Renal cortical epithelial cell (primary cell): ENCODE measurements at places on chromosomes 4 and X.

DNA sequence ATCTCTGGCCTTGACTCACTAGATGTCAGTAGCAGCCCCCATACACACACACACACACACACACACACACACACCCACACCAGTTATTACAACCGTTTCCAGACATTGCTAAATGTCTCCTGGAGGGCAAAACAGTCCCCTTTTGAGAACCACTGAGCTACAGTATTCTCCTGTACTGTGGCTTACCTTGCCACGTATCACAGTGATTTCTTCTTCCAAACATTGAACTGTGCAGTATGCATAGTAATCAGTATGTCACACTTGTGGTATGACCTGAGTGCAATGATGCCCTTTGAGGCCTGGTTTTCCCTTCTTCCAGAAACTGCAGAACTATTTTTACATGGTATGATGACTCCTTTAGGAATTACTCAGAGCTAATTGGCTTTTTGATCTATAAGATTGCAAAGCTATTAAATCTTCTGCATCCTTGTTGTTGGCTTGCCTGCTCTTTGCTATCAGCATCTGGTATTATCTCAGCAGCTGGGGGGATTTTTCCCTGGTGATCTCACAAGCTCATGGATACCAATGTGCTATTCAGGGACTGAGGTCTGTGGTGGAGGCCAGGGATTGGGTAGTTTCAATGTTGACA is 3.6 kb upstream of the THOC2 start:
- peak; percentile 55 for DNase-seq

DNA sequence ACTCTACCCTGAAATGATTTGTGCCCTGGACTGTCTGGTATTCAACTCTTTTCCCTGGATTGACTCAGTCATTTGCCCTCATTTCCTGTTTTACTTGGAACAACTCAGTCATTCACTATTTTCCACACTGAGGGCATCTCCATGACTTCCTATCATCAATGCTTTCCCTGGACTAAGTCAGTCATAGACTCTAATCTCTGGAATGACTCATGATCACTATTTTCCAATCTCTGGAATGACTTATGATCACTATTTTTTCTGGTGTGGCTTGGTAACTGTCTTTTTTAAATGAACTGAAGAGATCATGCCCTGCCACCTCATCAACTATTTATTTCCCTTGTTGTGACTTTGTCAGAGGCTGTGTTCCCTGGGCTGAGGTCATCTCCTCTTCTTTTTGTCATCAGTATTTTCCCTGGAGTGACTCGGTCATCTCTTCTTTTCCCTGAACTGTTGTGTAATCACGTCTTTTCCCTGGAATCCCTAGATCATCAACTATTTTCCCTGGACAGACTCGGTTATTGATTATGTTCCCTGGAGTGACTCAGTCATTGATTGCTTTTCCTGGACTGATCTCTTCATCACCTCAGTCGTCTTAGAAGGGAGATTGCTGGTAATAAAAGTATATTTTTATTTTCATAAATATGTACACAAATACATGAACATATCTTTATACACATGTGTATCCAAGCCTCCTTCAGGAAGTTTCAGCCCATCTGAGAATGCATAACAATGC is 327.1 kb upstream of the VCX start:
- peak; percentile 27 for DNase-seq

DNA sequence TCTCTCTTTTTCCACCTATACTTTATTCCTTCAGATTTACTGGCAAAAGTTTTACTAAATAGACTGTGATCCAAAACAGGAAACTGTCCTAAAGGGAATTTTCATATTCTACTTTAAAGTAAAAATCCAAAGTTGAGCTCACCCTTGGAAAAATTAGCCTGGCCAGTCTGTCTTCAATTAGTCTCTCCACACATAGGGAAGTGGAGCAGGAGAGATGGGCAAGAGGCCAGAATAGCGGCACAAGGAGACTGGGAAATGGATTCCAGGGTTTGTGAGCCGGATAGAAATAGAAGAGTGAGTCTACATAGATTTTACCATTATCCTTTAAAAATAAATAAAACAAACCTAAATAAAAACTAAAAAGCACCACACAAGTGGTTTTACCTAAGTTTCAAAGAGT is 16.2 kb upstream of the FRMD7 start:
- DNase-seq, result no peak

GRCh38 chrX:9619581-9619980 is 146.1 kb downstream of the GPR143 start:
- DNase-seq, result no peak

GRCh38 chr4:99205153-99205979 is 13.7 kb downstream of the ADH6 start:
- DNase-seq, result peak; percentile 27

DNA sequence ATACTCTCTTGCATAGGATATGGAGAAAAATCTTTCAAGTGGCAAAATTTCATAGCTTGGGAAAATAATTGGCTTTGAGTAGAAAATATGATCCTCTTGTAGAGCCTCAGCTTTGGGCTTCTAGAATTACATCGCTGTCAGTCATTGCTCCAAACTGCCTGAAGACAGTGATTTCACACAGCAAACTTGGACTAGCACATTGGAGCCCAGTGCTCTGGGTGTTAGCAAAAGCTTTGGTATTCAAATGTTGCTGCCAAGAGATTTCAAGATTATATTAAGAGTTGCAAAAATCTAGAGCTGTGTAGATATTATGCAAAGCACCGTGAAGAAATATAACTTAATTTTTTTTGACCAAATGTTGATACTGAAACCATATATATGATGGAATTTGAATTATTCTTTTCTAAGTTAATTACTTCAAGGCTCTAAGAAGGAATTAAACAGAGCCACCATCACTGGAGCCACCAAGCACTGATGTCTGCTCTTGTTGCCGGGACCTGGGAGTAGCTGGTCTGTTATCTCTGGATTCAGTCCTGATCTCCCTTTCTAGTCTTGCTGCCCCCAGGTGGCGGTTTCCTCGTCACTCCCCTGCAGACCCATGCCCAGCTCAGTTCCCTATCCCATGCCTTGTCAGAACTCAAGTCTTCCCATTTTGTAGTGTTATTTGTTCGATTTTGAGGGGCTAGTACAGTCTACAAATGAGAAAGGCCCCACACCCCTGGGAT is 260.7 kb upstream of the SFRP2 start:
- no peak for DNase-seq

DNA sequence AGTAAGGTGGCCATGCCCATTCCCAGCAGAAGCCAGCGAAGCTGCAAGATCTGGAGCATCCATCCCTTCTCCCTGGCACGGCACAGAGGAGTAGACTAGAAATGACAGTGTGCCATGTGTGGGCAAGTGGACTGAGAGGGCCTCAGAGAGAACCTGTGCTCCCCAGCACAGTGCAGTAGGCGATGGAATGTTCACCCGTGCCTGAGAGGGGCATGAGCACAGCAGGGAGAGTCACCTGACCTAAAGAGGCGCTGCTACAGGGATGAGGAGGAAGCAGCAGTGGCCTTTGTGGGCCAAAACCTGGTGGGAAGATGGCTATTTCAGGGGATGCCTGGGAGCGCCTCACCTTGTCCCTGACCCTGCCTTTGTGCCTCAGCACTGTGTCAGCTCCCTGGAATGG is 8.0 kb upstream of the CDKN2AIP start:
- no peak for DNase-seq

- no peak for DNase-seq
Observed at GRCh38 chrX:10923466-10923865, 187.7 kb upstream of the HCCS start.

DNA sequence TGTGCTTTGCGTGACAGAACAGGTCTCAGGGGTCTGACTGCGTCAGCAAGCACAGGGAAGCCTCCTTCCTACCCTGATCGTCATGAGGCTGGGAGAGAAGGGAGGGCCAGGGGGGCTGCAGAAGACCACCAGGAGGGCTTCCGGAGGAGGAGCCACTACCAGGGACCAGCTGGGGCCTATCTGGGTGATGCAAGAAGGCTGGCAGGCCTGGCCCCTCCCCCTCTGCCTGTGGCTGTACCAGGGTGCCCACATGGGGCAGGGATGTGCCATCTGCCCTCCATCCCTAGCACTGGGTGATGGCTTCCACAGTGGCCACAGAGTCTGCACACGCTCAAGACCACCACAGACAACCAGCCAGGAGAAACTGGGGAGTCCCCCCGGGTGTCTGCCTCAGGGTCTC is 116.4 kb upstream of the NKX1-1 start:
- no peak for DNase-seq

DNA sequence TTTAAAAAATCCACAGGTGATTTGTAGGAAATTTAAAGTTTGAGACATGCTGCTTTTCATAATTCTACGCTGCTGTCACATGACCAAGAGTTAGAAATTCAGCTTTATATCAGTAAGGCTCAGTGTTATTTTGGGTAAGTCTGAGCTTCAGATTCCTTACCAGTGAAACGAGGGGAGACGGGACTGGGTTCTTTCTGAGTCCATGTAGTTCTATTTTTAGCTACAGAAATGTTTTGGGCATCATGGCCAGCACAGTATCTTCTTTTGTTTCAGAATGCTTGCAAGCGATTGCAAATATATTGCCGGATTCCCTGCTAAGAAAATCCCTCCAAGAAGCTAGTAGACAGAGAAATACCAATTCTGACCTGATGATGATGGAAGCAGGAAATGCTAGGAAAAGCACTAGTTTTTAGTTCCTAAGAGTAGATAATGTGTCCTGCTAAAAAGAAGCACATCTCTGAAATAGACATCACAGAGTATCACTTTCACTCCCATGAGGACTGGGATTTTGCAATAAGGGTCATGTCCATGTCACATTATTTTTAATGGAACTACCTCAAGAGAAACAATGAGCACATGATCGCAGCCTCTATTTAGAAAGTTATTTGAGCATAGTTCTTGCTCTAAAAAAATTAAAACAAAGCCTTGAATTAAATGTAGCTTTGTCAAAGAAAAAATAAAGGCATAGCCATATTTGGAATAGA is 10.9 kb downstream of the ATP1B4 start:
- DNase-seq, result no peak

DNA sequence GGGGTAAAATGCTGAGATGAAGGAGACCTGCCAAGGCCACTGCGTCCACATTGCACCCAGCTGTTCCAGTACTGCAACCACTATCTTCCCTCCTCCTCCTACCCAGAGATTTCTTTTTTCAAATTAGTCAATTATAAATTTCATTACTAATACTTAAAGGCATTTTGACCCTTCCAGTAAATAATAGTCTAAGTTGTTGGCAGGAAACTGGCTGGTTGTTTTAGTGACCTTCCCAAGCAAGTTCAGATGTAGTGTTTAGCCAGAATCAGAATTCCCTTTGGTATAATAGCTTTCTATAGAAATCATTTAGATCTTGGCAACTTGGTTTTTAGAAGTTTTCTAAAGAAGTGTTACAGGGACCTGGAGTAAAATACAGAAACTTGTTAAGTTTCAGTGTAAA is 66.0 kb downstream of the AASDH start:
- DNase-seq, result peak; percentile 68

DNA sequence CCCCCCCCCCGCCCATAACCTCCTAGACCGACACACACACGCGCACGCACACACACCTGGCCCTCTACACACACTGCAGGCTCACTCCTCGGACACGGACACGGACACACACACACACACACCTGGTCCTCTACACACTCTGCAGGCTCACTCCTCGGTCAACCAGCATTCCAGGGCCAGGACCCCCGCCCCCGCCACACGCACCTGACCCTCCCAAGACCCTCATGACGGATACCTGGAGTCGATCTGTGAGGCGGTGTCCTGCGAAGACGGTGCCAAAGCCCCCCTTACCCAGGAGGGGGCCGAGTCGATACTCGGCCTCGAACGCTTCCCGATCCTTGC is 552 bp downstream of the PIM2 start:
- DNase-seq, result no peak

- DNase-seq, result no peak
Observed at GRCh38 chrX:97522307-97522706, 638.6 kb downstream of the RPA4 start.

- DNase-seq, result no peak
Observed at GRCh38 chrX:111955901-111956300, 79.9 kb downstream of the TRPC5OS start.

- peak; percentile 26 for DNase-seq
Observed at GRCh38 chrX:140766024-140766611, 56.6 kb downstream of the LINC00632 start.

- DNase-seq, result peak; percentile 25
Observed at GRCh38 chr4:141636771-141637460, 533 bp downstream of the IL15 start.
